ENCODE measurements at places on chromosomes 5 and 9.

DNA sequence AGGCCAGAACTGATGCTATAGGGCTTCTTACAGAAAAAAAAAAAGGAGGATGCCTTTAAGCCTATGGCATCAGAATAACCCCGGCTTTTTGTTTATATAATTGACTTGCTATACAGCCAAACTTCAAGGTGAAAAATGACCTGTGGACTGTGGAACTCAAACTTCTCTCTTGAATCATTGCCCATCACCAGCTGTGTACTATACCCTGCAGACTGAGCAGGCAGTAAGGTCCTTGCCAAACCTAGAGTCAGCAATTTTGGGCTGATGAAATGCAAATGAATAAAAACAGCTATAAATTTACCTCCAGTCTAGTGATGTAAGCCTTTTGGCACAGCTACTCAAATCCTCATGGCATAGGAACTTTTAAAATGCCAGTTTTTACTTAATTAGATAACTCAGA is 44.5 kb upstream of the PPP3R2 start:
- DNase-seq = no peak

- no peak for DNase-seq
Observed at GRCh38 chr5:170034231-170034630, 53.9 kb upstream of the INSYN2B start.

DNA sequence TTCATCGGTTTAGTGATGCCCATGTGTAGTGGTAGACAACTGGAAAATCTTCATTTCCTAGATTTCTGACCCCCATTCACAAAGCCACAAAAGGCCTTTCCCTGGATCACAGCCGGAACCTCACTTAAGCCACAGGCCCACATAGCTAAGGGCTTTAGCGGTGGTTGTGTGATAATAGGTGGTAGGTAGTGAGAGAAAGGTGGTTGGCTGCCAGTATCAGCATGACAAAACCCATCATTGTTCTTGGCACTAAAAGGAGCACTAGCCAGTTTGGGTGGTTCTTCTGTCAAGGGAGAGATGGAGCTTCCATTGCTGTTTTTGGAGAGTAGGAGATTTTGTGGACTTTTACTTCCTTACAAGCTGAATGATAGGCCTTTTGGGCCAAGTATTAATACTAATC is 9.7 kb upstream of the SLC36A2 start:
- no peak for DNase-seq

DNA sequence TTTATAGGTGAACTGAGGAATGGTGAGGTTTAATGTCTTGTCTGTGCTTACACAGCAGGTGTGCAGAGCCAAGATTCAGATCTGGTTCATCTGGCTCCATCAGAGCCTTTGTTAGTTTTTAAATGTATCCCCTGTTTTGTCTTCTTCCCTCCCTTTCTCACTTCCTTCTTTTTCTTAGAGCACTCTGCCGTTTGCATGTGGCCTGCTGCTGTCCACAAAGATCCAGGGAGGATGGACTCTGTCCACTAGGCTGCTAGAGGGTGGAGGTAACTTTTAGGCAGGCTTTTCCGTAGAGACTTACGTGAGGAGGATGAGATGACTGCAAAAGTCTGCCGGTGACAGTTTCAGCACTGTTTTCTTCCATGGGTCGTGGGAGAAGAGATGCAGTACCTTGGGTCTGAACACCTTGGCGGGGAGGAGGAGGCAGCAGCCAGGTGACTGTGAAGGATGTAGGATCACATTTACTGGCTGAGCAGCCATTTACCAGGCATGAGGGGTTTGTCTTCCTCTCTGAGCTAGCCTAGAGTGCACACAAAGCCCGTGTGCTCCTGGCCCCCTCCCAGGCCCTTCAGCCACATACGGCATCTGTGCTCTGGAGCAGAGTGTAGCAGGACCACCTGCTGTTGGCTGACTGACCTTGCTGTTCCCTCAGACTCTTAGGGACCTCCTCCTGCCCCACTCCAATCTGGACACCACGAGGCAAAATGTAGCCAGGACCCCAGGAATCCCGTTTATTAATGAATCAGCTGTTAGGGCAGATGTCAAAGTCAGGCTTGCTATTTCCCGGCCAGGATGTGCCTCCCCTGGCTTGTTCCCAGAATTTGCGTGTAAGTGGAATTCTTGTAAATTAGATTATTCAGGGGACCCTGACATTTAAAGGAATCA is 1.8 kb downstream of the NTMT1 start:
- no peak for DNase-seq

DNA sequence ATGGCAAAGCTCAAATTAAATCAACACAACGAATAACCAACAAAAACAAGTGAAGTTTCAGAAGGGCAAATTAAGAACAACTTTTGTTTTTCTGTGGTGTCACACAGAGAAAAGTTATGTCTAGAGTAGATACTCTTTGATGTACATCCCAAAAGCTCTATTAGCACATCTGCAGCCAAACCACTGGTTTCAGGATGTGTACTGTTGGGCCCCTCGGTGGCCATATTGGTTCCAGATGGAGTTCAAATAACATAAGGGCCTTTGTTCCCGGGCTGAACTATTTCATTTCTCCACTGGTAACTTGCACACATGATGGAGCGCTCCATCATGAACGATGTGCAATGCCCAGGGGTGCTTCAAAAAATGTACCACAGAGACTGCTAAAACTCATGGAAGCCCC is 126.1 kb downstream of the SEMA5A start:
- no peak for DNase-seq

Measured in stimulated activated CD8-positive, alpha-beta memory T cell treated with anti-CD3 and anti-CD28 coated beads, Interleukin-7, amount 100 ng/mL, for 24 hours (primary cell).